ENCODE measurements at places on chromosomes 3 and 15.
A peak's percentile ranks its signal among the peaks of the same experiment; 100 is the strongest.

GRCh38 chr15:60021589-60022378, 17.7 kb downstream of the FOXB1 start:
- no peak for DNase-seq

GRCh38 chr3:44072601-44073540, 168.8 kb upstream of the TOPAZ1 start:
- no peak for DNase-seq

GRCh38 chr3:19931767-19932188, 2.2 kb downstream of the EFHB start:
- DNase-seq: no peak

- no peak for DNase-seq
These were observed 89.4 kb upstream of the C3orf80 start for GRCh38 chr3:160135851-160136250.

- DNase-seq: no peak
These were observed 38.3 kb upstream of the INO80 start for GRCh38 chr15:41154412-41154811.

DNA sequence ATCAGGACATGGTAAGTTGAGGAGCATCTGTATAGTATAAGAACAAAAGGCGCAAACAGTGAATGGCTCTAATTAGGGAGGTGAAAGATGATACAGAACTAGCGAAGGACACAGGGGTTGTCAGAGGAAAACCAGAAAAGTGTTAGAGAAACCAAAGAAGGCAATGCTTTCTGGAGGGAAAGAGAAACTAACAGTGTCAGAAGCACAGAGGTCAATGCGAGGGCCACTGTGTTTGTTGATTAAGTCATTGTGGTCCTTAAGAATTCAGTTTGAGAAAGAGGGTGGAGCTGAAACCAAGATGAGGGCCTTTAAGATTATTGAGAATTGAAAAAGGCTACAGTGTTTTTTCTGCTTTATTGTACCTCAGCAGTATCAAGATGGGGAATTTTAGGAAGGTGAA, 28.8 kb downstream of the ATG7 start:
- DNase-seq: no peak

- no peak for DNase-seq
These were observed 65.3 kb downstream of the SH3GL3 start for GRCh38 chr15:83512459-83512858.

- DNase-seq: no peak
These were observed 493.9 kb downstream of the NLGN1 start for GRCh38 chr3:173891272-173892100.

GRCh38 chr3:25573386-25574171, 91.1 kb downstream of the TOP2B start:
- DNase-seq: no peak

DNA sequence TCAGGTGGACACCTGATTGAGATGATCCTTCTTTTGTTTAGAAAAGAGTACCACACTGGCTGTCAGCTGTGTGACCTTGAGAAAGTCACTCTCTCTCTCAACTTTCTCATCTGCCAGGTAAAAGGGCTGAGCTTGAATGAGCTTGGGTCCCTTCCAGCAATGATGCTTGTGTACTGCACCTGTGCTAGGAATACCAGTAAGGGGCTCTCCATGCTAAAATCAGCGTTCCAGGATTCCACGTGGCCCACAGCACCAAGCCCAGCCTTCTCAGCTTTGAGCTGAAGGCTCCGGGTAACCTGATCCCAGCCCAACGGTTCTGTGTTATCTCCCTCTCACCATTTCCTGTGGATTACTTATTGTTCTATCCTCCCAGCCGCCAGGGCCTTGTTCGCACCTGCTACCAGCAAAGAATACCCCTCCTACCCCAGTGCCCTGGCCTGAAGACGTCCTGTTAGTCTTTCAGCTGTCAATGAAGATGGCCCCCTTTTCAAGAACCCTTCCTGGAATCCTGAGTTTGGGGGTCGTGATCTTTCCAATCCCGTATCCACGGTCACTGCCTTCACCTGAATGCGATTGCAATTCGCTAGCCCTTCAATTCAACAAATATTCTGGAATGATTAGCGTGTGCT, 54.2 kb upstream of the CGNL1 start:
- DNase-seq: no peak

- no peak for DNase-seq
These were observed 193.1 kb downstream of the SHQ1 start for GRCh38 chr3:72655131-72655551.

DNA sequence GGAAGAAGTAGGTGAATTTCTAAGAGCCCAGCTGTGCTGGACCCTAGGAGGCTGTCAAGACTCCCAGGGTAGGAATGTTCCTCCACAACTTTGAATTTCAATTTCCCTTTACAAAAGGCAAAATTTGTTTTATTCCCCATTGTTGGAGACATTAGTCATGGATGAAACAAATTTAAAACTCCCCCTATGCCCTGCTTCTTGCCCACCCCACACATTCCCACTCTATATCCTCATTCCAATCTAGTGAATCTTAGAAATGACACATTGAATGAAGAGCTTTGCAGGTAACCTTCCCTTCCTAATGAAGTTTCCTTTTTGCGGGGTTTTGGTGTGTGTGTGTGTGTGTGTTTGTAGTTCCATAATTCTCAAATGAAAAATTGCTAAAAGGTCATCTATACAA, 72.6 kb downstream of the CCNL1 start:
- DNase-seq: no peak

DNA sequence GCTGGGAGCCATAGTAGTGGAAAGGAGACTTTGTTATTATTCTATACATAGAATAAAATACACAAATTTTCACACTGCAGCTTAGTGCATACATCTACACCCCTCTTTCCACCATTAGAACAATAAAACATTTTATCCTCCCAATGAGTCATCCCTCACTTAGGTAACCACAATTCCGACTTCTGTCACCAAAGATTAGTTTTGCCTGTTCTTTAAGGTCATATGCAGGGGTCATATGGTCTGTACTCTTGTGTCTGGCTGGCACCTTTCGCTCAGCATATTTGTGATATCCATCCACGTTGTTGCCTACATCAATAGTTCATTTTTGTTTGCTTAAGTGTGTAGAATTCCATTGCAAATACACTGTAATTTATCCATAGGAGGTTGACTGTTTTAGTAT, 399.4 kb downstream of the SHQ1 start:
- DNase-seq: no peak

DNA sequence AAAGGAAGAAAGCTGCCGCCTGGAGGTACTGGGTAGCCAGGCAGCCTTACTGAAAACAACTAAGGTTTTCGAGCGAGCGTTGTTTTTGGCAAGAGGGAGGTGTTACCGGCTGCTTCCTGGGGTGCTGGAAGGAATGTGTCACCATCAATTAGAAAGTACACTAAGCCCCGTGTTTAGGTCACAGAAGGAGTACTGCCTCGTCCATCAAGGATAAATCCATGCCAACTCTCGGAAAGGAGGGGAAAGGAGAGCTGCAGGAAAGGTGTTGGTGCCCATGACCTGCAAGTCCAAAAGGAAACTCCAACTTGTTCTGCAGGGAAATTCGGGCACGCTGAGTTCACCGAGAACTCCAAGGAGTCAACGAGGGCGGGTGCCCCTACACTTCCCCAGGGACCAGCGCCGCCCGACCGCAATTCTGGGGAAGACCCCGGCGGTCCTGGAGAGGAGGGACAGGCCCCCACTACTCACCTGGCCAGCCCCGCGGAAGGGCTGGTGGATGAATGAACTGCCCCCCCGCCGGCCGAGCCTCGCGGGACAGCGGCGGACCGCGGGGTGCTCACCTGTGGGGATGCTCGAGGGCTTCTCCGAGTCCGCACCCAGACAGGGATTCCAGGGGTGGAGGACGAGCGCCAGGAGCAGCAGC, 542 bp downstream of the PLOD2 start:
- DNase-seq: peak; percentile 10

- DNase-seq: no peak
These were observed 88.1 kb downstream of the MBNL1 start for GRCh38 chr3:152356870-152357276.

- DNase-seq: no peak
These were observed 23.0 kb upstream of the TOP2B start for GRCh38 chr3:25687742-25688141.

- DNase-seq: no peak
These were observed 228.1 kb upstream of the FEZF2 start for GRCh38 chr3:62601238-62602070.

DNA sequence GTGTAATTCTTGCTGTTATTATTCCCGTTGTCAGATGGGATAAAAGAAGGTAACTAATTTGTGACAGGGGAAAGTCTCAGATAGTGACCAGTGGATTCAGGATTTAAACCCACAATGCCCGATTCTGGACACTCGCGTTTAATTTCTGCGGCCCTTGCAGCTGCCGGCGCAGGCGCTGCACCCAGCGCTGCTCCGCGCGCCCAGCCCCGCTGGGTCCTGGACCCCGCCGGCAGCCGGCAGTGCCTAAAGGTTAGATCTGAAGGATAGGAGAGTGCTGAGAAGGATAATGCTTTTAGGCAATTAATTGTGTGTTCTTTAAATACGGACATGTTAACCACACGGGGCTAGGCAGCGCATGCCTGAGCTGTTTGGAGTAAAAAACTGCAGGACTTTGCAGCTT, 3.6 kb upstream of the MKRN3 start:
- DNase-seq: no peak

DNA sequence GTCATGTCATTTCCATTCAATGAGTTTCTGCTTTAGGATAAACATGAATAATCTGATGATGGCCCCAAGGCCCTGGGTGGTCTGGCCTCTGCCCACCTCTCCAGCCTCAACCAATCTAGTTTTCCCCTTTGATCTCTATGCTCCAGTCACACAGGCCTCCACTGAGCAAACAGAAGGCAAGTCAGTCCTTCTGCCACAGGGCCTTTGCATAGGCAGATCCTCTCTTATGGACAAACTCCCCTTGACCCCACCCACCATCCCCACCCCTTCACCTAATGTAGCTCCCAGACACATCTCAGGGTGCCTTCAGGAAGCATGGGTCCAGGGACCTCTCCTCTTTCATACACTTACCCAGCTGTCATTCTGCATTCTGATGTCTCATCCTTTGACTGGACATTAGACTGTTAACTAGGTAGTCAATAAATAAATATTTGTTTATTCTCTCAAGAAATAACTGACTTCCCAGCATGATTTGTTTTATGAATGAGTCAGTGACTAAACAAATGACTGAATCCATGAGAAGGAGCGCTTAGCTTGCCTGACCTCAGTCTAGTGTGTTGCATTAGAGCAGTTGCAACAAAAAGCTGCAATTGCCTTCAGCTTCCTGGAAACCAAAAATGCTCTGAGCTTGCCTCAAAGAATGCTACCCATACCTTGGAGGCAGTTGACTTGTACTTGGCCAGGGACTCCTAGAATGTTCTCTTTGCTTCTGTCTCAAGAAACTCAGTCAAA, 386.6 kb upstream of the WNT5A start:
- DNase-seq: no peak

- no peak for DNase-seq
These were observed 101.7 kb downstream of the NR1I2 start for GRCh38 chr3:119883461-119884160.

GRCh38 chr3:13063225-13063624, 10.0 kb downstream of the IQSEC1 start:
- DNase-seq: no peak

DNA sequence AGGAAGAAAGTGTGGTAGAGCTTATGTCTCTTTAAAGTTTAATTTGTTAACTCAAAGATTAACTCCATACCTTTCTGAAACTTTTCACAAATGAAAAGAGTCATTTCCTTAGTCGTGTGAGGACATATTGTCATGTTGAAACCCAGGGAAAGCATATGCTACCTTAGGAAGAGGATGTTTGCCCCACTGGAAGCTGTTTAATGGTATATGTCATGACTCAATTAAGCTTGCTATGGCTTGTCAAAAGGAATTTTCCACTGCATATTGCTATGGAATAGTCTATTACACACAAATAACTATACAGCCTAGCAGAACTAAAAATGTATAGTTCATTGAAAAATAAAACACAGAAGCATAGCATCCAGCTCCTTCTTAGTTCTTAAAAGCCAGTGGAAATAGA, 69.9 kb downstream of the NSUN3 start:
- no peak for DNase-seq

- DNase-seq: no peak
These were observed 46.6 kb downstream of the SLCO2A1 start for GRCh38 chr3:133983126-133983525.

- DNase-seq: no peak
These were observed 19.8 kb downstream of the PDCD10 start for GRCh38 chr3:167714871-167715270.

- DNase-seq: no peak
These were observed 44.9 kb downstream of the CPN2 start for GRCh38 chr3:194306109-194306686.

DNA sequence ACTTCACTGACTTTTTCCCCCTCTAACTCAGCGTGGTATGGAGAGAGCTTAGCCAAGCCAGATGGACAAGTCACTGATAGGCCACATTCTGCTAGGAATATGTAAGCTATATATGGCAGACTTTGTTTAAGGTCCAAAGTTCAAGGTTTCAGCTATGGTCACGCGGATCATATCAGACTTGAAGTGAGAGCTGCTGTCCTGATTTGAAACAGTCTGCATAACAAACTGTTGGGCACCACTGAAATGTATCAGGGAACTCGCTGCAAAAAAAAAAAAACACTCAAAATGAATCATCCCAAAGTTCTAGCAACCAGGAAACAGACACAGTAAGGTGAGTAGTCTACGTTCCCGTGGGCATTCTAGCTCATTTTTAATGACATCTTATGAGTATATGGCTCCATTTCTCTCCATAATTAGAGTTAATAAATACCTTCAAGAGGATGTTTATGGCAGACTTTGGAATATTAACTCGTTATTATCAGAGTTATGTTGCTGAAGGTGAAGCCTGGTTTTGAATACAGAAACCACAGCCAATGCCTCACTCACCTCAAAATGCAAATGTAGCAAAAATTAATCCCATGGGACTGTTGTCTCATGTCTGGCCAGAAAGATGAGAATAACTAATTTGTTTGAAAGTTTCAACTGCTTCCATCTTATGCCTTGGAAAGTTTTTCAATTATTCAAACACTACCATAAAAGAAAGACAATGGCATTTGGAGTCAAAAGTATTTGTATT, 12.3 kb downstream of the DPH3 start:
- no peak for DNase-seq

DNA sequence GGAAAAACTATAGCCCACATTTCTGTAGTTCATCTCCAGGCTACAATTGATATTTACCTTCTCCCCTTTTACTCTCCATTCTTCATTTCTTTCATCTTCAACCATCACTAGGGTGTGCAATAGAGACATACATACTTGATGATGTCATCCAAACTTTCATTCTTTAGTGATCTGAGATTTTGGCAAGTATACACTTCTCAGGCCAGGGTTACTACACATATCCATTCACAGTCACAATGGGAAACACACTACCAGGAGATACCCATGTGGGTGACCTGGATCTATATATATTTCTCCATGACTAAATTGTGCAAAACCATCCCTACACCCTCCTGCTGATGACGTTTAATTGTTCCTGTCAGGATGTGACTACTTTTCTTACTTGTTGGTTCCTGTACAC, 769.5 kb upstream of the DPPA4 start:
- DNase-seq: no peak

GRCh38 chr15:39770748-39771689, 11.6 kb downstream of the FSIP1 start:
- DNase-seq: no peak

- DNase-seq: no peak
These were observed 98.5 kb upstream of the MYO5C start for GRCh38 chr15:52394118-52394517.
